ENCODE measurements at places on chromosomes 4 and X.

- no peak for DNase-seq
Observed at GRCh38 chr4:160235285-160235684, 1132.4 kb downstream of the RAPGEF2 start.

DNA sequence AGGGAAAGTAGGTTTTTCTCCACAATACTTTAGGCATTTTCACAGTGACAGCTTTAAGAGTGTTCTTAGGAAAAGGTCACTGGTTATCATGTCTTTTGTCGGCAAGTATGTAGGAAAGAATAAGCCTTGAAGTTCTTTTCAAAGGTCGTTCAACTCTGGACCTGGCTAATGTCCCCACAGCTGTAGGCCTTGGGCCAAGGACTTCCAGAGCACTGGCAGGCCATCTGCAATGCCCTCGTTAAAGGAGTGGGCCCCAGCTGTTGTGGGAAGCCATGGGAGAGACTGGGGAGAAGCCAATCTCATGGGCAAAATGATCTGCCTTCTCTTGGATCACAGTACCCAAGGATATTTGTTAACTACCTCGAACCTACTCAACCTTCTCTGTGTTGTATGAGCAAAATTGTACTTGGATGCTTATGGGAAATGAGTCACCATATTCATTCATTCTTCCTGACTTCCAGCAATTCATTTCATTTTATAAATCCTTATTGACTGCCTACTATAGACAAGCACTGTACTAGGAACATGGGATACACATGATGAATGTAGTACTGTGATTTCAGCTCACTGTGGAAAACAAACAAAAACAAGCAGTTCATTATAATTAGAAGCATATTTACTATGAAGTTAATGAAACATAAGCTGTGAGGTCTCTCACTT is 141.1 kb upstream of the KIT start:
- DNase-seq: no peak

GRCh38 chr4:105057370-105058105 is 89.1 kb upstream of the TET2 start:
- no peak for DNase-seq

- DNase-seq: no peak
Observed at GRCh38 chr4:101850698-101851097, 60.2 kb downstream of the BANK1 start.

DNA sequence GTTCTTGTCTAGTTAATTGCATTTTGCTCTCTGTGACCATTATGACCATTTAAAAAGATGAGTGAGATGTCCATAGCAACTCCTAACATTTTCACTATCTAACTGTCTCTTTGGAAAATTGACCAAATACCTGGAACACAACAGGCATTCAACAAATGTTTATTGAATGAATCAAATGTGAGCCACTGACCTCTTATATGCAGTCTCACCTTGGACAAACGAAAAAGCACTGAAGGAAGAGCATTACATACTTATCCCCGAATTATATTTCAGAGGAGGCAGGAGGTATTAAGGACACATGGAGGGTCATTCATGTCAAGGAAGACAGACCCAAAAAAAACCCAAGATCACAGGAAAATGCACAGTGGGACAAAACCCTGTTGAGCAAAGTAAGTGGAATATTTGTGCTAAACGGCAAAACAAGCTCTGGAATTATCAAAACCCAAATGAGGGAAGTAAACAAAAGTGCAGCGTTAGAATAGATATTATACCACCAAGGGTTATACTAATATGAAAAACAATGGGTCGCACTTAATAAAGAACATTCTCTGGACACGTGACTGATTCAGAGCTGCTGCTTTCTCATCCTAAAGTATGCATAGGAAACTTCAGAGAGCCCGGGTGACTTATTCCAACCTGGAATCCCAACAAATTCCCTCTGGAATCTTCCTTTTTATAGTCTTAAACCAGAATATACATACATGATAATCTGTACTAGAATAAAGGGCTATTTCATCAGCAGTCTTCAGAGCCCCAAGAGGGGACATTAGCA is 131.9 kb downstream of the AMELX start:
- no peak for DNase-seq

- no peak for DNase-seq
Observed at GRCh38 chr4:172152284-172152683, 339.1 kb downstream of the GALNTL6 start.
